Fibroblast of the aortic adventitia (primary cell): ENCODE measurements at places on chromosomes 6 and 20. TPM values are rescaled to one million over a fixed set of nuclear protein-coding genes. Genes with fewer than 3 reads are reported as not detected.

Gene PAK5
- total RNA-seq: 0.16 TPM in 1 of 2 replicates, not detected in the other

Gene TTBK1
- total RNA-seq: not detected in 2 replicates

Gene DEFB127
- total RNA-seq: not detected in 2 replicates

Gene OPN5
- under 0.01 TPM in 1 of 2 replicates, not detected in the other for total RNA-seq

Gene MTHFD1L
- total RNA-seq: 39.0 and 68.7 TPM in 2 replicates

Gene CYB5R4
- total RNA-seq: 2.8 and 7.2 TPM in 2 replicates

Gene KIF16B
- total RNA-seq: 14.5 and 17.7 TPM in 2 replicates

Gene PHACTR1
- 0.49 and 0.99 TPM in 2 replicates for total RNA-seq

Gene EPHA7
- total RNA-seq: 0.65 and 1.5 TPM in 2 replicates

Gene ANKS1A
- total RNA-seq: 7.6 and 8.8 TPM in 2 replicates

Gene BCAS1
- total RNA-seq: 0.09 and 2.3 TPM in 2 replicates

Gene AGER
- 0.16 and 0.18 TPM in 2 replicates for total RNA-seq

Gene SYCP2L
- under 0.01 TPM in 1 of 2 replicates, not detected in the other for total RNA-seq

Gene TTK
- 0.90 and 35.9 TPM in 2 replicates for total RNA-seq

Gene RFX6
- not detected in 2 replicates for total RNA-seq

Gene LHFPL5
- total RNA-seq: not detected in 2 replicates

Gene ERGIC3
- total RNA-seq: 331 and 368 TPM in 2 replicates

Gene HS3ST5
- 0.09 TPM in 1 of 2 replicates, not detected in the other for total RNA-seq

Gene SLC24A3
- 0.57 TPM in 1 of 2 replicates, not detected in the other for total RNA-seq

Gene SPO11
- total RNA-seq: not detected in 2 replicates

Gene SLC32A1
- total RNA-seq: not detected in 2 replicates

Gene CENPW
- 13.7 and 55.9 TPM in 2 replicates for total RNA-seq

Gene C20orf204
- 1.6 and 2.1 TPM in 2 replicates for total RNA-seq

Gene MYB
- total RNA-seq: 0.54 and 1.6 TPM in 2 replicates

Gene KCNK5
- under 0.01 TPM in 1 of 2 replicates, not detected in the other for total RNA-seq

Gene NT5E
- 67.2 and 418 TPM in 2 replicates for total RNA-seq

Gene SMLR1
- total RNA-seq: not detected in 2 replicates

Gene ACTL10
- total RNA-seq: 2.2 and 2.5 TPM in 2 replicates

Gene TRAPPC3L
- 0.45 TPM in 1 of 2 replicates, not detected in the other for total RNA-seq

Gene BCAS4
- total RNA-seq: 1.5 and 2.7 TPM in 2 replicates

Gene MYO6
- total RNA-seq: 10.5 and 16.4 TPM in 2 replicates

Gene PPP1R11
- total RNA-seq: 19.0 and 52.5 TPM in 2 replicates

Gene CDH4
- total RNA-seq: 0.18 and 0.25 TPM in 2 replicates

Gene HDAC2
- total RNA-seq: 77.1 and 176 TPM in 2 replicates

Gene FAM184A
- total RNA-seq: 0.74 and 1.9 TPM in 2 replicates

Gene IER3
- total RNA-seq: 23.8 and 26.7 TPM in 2 replicates

Gene LPIN3
- 3.4 and 5.3 TPM in 2 replicates for total RNA-seq

Gene C6orf163
- total RNA-seq: 3.9 and 5.2 TPM in 2 replicates

Gene LRRC1
- total RNA-seq: 2.5 and 8.3 TPM in 2 replicates

Gene BMP7
- not detected in 2 replicates for total RNA-seq

Gene TFAP2D
- total RNA-seq: 5.1 TPM in 1 of 2 replicates, not detected in the other

Gene SLC26A8
- total RNA-seq: 0.18 TPM in 1 of 2 replicates, not detected in the other

Gene SPATS1
- total RNA-seq: not detected in 2 replicates

Gene UBE2C
- total RNA-seq: 0.49 and 53.3 TPM in 2 replicates

Gene ALDH8A1
- total RNA-seq: 0.09 and 0.16 TPM in 2 replicates

Gene MYLK2
- total RNA-seq: 0.18 TPM in 1 of 2 replicates, not detected in the other

Gene ZC2HC1B
- not detected in 2 replicates for total RNA-seq

Gene SIRPD
- total RNA-seq: not detected in 2 replicates

Gene NKAIN4
- not detected in 2 replicates for total RNA-seq

Gene MYL9
- total RNA-seq: 43.6 and 50.0 TPM in 2 replicates

Gene MCCD1
- not detected in 2 replicates for total RNA-seq

Gene MBOAT1
- 0.90 and 5.0 TPM in 2 replicates for total RNA-seq

Gene SOX18
- total RNA-seq: 0.57 TPM in 1 of 2 replicates, not detected in the other

Gene ERMARD
- total RNA-seq: 15.0 and 18.3 TPM in 2 replicates

Gene FOXA2
- total RNA-seq: not detected in 2 replicates

Gene CPNE5
- total RNA-seq: 0.16 and 0.18 TPM in 2 replicates

Gene CHRNA4
- total RNA-seq: not detected in 2 replicates

Gene ESR1
- total RNA-seq: 2.7 and 3.4 TPM in 2 replicates
